ENCODE measurements at places on chromosomes 6 and 20. TPM values are rescaled to one million over a fixed set of nuclear protein-coding genes. Genes with fewer than 3 reads are reported as not detected.

VGLL2 gene
- total RNA-seq = 0.26 TPM

SDC4 gene
- total RNA-seq = 152 TPM

DNA sequence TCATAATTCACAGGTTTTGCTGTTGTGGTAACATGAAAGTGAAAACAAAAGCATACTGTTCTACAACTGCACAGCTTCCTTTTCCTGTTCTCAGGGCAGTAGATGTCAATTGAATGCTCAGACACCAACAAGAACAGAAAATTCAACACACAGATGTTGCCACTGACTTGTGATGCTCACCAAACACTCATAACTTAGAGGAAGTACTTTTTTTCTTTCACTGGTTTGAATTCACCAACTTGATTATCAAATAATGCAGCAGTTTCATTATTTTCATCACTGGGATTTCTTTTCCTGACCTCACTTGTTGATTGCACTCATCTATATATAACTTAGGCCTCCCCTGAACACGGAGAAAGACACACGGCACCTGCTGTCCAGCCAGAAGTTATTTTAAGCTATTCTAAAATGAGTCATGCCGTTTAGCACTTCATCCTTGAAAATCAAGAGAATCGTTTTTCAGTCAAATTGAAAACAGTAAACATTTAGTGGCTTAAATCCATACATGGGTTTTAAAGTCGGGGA lies 949 bp downstream of the TXLNB start:
- no peak for DNase-seq

DNA sequence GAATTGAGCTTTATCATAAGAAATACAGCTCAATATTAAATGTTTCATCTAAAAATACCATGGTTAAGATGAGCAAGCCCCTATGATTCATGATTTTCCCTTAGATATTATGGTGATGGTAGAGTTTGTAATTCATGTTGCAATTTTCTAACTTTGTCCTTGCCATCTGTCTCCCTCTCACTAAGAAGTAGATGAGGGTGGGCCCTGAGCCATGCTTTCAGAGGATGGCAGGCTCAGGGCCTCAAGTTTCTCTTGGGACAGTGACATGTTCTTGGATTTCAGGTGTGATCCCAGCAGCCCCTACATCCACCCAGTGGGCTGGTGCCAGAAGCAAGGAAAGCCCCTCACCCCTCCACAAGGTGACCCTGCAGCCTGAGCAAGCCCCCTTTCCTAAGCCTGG lies 25.6 kb downstream of the L3MBTL1 start:
- DNase-seq = no peak

DNA sequence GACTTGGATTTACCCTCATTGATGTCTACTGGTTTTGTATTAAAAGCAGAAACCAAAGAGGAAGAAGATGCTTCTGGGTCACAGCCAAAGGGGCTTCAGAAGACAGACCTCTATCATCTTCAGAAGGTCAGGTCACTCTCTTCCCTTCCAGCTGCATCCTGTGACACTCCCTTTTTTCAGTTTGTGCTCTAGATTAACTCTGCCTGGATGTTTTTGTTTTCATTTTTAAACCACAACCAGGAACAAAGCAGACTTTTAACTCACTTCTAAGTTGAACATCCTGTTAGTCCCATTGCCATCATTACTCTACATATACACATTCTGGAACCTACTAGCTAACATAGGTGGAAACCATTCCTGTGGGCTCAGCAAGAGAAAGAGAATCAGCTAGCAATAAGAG lies 45.2 kb downstream of the AKIRIN2 start:
- DNase-seq = no peak

GRCh38 chr20:4961746-4962145 lies 39.6 kb downstream of the SLC23A2 start:
- peak; percentile 32 for DNase-seq

DNA sequence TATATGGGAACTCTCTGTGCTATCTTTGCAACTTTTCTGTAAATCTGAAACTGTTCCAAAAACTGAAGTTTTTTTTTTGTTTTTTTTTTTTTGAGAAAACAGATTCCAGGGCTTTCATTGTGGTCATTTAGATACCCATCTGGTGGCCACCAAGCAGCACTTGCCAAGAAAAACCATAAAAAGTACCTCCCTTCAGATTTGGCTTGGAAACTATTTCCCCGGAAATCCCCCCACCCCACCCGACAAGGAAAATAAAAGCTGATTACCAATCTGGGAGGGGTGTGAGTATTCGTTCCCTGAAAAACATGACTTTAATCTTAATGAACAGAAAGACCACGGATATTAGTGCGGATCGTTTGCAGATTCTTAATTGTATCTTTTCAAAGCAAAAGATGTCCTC lies 1.9 kb downstream of the NFATC2 start:
- no peak for DNase-seq

DNA sequence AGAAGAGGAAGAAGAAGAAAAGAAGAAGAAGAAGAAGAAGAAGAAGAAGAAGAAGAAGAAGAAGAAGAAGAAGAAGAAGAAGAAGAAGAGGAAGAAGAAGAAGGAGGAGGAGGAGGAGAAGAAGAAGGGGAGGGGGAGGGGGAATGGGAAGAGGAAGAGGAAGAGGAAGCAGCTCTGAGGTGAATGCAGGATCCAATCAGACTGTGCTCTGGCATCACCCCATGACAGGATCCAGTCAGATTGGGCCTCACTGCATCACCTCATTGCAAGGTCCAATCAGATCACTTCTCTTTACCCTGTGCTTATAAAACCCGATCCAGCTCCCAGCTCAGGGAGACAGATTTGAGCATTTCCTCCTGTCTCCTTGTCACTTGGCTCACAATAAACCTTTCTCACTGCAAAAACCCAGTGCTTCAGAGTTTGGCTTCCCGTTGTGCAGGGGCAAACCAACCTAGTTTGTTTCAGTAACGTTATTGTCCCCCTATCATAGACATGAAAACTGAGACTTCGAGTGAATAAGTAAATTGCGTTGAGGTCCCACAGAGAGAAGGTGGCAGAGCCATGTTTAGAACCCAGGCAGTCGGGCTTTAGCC lies 28.6 kb upstream of the YWHAB start:
- DNase-seq = no peak
